ENCODE measurements at places on chromosomes 13 and 19.

DNA sequence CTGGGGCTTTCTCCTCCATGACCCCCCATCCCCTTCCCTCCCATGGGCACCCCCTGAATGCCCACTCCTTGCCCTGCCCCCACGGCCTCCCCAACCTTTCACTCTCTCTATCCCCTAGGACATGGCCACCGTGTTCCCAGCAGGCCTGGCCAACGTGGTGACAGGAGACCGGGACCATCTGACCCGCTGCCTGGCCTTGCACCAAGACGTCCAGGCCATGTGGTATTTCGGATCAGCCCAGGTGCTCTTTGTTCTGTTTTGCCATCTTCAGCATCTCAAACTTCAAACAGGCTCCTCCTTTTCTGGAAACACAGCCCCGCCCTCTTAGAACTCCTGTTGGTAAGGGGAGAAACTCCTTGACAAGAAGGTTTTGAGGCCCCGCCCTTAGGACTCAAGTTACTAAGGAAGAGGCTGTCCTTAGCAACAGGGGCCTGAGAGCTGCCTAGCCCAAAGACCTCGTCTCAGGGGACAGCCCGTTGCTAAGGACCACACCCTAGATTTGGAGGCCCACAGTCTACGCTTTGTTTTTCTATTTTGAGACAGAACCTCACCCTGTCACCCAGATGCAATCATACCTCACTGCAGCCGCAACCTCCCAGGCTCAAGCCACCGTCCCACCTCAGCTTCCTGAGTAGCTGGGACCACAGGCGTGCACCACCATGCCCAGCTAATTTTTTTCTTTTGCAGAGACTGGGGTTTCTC, 5.1 kb upstream of the FLT3LG start:
- DNase-seq, result no peak

DNA sequence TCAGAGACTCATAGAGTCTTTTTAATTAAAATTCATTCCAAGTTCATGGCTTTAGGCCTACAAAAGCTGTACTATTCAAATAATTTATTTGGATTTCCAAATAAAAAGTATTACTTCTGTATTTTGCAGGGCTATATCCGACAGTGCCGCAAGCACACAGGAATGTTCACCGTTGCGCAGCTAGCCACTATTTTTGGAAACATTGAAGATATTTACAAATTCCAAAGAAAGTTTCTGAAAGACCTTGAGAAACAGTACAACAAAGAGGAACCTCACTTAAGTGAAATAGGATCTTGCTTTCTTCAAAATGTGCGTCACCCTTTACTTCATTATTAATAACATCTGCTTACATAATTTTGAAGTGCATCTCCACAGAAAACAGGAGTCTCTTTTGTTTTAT, 20.5 kb upstream of the C1QTNF9 start:
- DNase-seq, result peak; percentile 49

- no peak for DNase-seq
These were observed 1476.7 kb downstream of the UQCRFS1 start for GRCh38 chr19:27736225-27736624.

DNA sequence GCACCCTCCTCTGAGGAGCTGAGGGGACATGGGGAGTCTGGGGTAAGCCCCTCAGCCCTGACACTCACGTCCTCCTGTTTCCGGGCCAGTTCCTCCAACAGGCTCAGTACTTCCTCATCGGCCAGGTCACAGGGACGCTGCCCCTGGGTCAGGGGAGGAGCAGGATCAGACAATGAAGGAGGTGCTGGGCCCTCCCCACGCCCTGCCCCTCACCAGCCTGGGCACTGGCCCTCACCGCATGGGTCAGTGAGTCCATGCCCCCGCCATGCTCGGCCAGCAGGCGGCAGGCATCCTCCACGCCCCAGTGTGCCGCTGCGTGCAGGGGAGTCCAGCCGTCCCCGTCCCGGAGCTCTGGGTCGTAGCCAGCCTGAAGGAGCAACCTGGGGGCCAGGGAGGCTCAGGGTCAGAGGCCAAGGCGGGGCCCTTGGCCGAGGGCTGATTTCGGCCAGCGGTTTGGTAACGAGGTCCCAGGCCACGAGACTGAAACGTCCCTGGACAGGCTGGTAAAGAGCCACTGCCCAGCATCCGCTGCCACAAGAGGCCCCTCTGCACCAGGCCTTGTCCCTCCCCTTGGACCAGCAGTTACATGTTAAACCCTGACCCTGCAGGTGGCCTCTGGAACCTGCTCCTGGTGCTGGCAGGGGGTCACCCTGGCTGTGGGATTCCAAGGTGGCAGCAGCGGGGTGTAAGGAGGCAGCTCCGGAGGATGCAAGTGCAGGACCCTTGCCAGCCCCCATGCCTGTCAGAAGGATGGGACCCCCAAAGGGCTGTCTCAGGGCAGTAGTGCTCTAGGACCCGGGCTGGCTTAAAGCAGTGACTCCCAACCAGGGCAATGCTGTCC, 18.5 kb downstream of the PPP1R12C start:
- no peak for DNase-seq

GRCh38 chr13:46914341-46914740, 17.5 kb upstream of the HTR2A start:
- no peak for DNase-seq

GRCh38 chr13:66933994-66934393, 296.1 kb downstream of the PCDH9 start:
- DNase-seq, result peak; percentile 66

DNA sequence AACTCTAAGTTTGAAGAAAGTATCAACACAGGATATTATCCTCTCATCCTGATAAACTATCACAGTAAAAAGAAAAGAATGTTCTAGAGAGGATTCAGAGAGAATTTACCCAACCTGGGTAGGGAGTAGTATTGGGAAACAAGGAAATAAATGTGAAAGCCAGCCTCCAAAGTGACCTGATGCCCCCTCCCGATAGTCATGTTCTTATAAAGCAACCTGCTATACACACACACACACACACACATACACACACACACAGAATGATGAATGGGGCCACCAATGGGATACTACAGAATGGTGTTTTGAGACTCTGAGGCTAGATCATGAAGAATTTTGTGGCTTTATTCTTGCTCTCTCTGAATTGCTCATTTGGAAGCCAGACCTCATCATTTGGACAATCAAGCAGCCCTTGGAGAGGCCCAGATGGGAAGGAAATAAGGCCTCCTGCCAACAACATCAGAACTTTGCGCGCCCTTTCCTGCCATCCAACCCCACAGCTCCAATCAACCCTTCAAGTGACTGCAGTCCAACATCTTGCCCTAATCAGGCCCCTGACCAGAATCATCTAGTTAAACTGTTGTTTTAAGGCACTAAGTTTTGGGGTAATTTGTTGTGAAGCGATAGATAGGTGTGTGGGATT, 807.9 kb upstream of the ARGLU1 start:
- DNase-seq, result no peak

- DNase-seq, result no peak
These were observed 912 bp downstream of the SSC5D start for GRCh38 chr19:55488986-55489710.

GRCh38 chr13:29905845-29906244, 55.4 kb upstream of the UBL3 start:
- peak; percentile 35 for DNase-seq

- DNase-seq, result no peak
These were observed at the start of gene ARL11 for GRCh38 chr13:49627831-49628652. Gene ARL11, plus strand, starts transcription at chr13:49628507. Its CDS starts 1,941 bp downstream, at chr13:49630448.

DNA sequence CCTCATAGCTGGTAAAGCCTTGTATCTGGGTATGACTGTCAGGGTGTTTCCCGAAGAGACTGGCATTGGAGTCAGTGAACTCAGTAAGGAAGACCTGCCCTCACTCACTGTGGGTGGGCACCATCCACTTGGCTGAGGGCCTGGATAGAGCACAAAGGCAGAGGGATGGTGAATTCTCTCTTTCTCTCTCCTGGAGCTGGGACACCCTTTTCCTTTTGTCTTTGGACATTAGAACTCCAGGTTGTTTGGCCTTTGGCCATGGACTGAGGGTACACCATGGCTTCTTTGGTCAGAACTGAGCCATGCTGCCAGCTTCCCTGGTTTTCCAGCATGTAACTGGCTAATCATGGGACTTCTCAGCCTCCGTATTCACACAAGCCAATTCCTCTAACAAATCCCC, 4.6 kb upstream of the CEACAM1 start:
- DNase-seq, result no peak

- no peak for DNase-seq
These were observed 71.8 kb upstream of the NPAS1 start for GRCh38 chr19:46947866-46948265.

DNA sequence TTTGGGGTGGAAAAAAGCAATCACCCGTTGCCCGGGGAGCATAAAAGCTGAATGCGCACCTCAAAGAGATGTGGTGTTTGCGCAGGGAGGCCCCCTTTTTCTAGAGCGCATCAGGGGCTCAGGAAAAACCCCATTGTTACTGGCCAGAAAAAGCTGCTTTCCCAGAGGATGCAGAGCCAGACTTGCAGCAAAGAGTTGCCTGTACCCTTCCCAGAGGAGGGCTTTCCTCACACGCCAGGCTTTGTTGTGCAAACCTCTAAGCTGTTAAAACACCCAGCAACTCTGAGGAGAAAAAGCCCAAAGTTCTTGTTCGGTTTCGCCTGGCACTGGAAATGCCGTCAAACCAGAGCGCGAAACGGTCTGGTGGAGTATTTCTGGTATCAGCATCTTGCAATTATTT, 29.3 kb downstream of the GSX1 start:
- no peak for DNase-seq

DNA sequence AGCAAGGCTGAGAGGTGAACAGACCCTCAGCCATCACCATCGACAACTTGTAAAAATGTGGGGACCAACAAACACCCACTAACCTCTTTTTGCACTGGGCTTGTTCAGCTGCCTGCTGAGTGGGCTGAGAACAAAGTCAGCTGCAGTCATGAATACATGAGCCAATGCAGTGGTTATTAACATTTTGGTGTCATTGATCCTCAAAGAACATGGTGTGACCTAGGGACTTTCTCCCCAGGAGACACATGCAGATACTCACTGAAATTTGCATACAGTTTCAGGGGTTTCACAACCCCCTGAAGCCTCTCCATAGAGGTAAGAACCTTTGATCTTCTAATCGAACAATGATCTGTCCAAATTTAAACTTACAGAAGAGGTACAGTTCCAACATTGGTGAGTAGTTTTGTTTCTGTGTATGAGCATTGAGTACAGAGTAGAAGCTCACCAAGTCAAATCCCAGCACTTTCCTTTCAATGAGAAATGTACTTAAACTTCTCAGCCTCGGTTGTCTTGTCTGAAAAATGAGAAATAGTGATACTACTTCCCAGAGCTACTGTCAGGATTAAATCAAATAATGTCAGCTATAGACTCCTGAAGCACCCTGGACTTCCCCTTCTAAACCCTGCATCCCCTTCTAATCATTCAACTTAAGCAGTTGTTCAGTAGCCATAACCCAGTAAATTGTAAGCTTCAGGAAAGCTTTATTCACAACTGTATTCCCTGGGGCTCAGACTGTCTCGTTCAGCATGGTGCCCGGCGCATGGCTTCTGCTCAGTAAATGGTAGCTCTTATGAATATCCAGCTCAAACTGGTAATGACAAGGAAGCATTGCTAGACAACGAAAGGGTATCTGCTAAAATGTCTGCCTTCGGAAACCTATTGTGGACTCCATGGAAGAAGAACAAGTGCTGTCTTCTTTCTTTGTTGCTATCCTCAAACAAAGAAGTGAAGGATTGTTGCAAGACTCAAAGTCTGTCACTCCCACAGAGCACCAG, 148.7 kb downstream of the FOXO1 start:
- DNase-seq, result no peak

DNA sequence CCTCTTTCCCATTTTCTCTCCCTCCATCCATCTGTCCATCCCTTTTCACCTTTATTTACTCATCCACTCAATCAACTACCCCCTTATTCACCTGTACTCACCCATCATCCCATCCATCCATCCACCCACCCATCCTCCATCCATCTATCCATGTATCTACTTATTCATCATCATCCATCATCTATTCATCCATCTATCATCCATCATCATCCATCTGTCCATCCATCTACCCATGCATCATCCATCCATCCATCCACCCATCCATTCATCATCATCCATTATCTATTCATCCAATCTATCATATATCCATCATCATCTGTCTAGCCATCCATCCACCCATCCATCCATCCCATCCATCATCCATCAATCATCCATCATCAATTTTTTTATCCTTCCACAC, 48.3 kb upstream of the ZNF536 start:
- no peak for DNase-seq

DNA sequence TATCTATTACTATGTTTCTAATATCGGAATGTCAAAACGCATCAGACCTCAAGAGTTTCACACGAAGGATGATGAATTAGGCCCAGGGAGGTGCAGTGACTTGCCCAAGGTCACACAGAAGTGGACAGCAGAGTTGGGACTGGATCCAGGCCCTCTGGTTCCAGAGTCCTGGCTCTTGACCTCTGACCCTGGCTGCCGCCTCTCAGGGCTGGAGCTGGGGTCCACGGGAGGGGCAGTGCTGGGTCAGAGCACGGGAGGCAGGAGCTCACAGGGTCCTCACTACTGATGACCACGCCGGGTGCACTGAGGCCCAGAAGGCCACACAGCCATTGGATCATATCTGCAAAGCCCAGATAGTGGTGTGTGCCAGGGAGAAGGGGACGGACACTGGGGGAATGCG, 9.2 kb upstream of the ASPDH start:
- DNase-seq, result no peak

DNA sequence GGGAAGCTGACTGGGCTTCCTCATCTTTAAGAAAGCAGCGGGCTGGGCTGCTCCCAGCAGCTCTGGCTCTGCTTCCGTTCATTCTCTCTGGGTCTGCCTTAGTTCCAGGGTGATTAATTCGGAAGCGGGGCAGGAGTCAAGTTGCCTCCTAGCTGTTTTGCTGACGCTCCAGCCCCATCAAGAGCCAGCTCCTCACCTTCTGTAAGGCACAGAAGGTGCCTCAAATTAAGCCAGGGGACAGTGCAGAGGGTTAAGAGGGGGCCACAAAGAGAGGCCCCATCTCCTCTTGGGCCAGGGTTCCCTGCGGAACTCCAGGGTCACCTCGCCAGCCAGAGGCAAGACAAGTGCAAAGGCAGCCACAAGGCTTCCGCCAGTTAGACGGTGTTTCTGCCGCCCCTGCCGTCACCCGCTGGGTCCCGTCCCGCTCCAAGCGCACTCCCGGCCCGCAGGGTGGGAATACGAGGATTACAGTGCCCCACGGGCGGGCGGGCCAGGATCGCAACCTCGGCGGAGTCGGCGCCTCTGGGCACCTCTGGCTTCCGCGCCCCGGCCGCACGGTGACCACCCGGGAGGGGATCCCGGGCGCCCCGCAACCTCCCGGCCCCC, 508 bp downstream of the SLC15A1 start:
- no peak for DNase-seq

DNA sequence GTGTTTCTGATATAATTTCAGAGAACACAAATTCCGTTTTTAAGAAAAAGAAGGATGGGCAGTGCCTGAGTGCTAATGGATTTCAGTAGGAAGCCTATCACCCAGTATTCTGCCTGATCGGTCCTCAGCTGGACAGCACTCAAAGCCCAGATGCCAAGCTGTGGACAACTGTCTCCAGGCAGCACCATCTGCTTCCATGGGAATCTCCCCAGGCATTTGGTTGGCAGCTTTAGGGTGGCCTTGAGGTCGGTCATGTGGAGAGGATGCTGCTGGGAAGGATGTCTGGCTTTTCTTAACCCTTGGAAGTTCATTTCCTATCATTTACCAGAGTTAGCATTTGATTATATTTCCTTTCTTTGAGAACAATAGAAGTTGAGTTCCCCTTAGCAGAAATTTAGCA, 311.7 kb downstream of the TBC1D4 start:
- no peak for DNase-seq

GRCh38 chr13:43981512-43982301, 102.0 kb downstream of the LACC1 start:
- no peak for DNase-seq
